Foreskin keratinocyte (primary cell): ENCODE measurements at places on chromosomes 5 and 9. TPM values are rescaled to one million over a fixed set of nuclear protein-coding genes. Genes with fewer than 3 reads are reported as not detected.

DNA sequence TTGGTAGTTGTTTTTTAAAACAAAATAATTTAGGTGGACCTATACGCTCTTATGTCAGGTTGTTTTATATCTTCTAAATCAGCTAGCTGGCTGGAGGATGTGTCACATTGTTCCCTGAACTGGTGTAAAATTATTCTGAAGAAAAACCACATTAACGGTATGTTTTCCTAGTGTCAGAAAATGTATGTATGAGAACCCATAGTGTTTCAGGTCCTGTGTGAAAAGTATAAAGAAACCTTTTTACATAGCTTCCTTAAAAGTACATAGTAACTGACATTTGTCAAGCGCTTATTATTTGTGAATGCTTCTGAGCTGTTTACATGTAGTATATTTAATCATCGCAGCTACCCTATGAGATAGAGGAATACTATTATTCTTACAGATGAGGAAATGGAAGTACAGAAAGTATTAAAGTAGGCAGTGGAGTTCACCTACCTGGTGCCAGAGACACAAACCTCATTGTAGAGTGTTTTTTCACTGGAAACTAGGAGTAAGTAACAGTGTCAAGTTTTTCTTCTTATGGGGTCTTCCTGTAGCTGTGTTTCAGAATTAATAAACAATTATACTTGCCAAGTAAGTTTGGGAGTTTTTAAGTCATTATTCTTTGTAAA lies 10.4 kb upstream of the FAM120AOS start:
- no peak for DNase-seq

- DNase-seq = peak; percentile 66
Observed at GRCh38 chr9:129225815-129226214, 47.8 kb upstream of the IER5L start.

JAKMIP2 gene
- not detected in 2 replicates for total RNA-seq

DNA sequence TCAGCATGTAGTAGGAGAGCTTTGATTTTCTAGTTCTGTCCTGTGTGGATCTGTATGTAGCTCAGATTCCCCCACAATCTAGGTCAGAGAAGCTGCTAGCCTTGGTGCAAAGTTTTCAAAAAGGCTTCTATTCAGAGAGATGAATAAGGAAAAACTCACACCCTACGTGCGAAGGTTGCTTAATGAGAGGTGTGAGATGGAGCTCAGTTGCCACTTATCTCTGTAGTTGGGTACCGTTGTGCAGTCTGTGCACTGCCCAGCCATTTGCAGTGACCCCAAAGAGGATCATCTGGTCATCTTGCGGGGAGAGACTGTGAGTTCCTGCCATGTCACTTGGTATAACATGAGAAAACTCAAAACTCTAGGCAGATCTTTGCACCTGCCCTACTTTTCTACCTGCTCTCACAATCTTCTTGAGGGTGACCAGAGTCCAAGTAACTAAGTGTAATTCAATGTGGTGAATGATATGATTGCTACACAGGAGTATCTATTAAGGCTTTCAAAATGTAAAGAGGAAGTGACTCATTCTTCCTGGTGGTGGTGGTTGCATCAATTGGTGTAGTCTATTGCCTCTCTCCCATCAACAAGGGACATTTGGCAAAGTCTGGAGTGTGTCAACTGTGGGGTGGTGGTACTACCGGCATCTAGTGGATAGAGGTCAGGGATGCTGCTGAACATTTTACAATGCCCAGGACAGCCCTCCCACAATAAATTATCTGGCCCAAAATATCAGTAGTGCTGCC lies 65.2 kb downstream of the TMC1 start:
- peak; percentile 72 for DNase-seq

DNA sequence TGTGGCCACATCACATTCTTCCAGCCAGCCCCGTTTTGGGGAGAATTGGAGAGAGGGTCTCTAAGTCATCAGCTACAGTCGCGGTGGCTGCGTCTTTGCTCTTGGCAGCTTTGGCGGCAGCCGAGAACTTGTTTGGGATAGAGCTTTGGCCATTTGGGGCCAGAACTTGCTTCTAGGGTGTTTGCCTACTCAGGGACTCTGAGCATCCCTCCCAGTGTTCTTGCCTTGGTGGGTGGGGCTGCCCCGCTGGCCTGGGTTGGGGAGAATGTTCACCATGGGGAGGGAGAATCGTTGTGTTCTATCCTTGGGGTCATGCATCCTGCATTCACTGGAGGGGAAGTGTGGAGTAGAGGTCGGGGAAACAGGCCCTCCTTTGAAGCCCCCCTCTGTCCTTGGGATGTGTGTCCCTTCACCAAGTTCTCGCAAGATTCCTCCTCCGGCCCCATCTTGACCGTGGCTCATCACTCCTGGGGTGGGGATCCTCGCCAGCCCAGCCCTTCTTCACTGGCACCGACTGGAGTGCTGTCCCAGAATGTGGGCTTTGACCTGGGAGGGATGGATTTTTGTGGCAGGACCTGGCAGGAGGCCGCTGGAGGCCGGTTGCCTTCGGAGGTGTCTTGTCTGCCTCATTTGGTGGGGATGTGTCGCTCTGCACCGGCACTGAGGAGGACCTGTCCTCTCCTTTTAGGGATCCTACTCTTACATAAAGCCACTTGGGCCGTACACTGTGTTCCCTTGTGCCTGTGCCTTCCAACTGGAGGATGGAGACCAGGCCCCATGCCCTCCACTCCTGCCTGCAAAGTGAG lies 3.5 kb downstream of the PHF2 start:
- DNase-seq = no peak

PCDHA9 gene
- total RNA-seq = not detected in 2 replicates

DNA sequence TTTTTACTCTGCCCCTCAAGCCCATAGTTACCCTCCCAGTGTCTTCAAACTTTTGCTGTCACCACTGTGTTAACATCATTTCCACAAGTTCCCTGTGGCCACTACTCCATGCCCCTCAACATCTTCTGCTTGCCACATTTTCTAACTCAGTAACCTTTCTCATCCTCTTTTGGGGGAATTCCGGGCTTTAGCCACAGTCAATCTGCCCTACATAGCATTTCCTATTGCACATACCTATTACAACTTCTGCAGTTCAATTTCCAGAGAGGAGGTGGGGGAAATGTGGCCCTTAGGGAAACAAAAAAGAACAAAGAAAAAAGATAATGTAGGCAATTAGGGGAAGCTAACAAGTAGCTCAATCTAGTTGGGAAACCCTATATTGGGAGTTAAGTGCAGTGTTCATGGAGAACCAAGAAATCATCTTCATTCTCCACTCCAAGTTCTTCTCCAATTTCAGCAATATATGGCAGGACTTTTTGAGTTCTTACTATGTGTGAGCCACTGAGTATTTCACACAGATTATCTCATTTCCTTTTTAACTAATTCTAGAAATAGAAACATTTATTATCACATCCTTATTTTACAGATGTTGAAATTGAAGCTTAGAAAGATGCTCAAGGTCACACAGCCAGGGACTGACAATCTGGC lies 40.2 kb upstream of the LPAR1 start:
- no peak for DNase-seq

DNA sequence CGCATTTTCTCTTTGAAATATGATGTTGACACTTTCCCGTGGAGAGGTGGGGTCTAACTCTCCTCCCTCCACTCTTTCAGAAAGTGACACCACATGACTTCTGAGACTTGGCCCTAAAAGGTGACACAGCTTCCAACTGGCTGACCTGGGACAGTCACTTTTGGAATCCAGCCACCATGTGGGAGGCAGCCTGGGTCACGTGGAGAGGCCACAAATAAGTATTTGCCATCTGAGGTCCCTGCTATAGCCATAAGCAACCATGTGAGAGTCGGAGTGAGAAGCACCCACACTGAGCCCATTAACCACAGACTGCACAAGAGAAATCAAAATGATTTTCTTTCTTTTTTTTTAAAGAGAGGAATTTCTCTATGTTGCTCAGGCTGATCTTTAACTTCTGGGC lies 4.1 kb upstream of the PHYKPL start:
- DNase-seq = no peak

PSD2 gene
- total RNA-seq = not detected in 2 replicates

DNA sequence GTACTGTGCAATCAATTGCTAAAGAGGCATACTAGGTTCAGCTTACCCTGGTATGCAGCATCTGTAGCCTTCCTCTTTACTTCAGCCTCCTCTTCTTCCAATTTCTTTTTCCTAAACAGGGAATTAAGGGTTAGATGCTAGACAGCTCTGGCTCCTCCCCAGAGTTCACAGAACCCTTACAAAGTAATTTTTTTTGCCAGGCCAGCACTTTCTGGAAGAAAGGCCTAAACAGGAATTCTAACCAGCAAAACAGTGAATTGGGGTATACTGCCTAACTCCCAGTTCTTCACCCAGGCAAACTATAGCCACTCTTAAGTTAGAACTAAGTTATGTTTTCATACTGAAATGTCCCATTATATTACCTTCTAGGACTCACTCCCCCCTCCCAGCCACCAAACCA lies 8.1 kb downstream of the BRD8 start:
- DNase-seq = no peak

GRCh38 chr9:110255463-110256379 lies 586 bp downstream of the TXN start:
- peak; percentile 39 for DNase-seq

NKD2 gene
- 0.11 TPM in 1 of 2 replicates, not detected in the other for total RNA-seq

GRCh38 chr9:122055701-122056100 lies 37.4 kb downstream of the TTLL11 start:
- DNase-seq = no peak

GPR150 gene
- total RNA-seq = 0.07 TPM in 1 of 2 replicates, not detected in the other

DNA sequence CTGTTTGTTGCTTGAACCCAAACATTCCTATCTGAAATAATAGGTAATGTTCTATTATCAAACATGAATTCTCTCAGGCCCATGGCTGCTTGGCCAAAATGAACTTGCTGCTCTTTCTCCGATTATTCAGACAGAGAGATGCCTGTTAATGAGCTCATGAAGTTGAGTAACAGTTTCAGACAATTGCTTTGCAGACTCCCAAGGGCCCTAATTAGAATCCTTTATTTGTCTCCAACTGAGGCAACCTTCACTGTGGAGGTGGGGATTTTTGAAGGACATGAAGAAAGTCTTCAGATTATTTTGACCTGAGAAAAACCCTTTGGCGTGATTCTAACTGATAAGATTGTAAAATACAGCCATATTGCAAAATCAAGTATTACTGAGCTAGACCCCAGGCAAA lies 466.7 kb downstream of the NFIB start:
- DNase-seq = no peak

DNA sequence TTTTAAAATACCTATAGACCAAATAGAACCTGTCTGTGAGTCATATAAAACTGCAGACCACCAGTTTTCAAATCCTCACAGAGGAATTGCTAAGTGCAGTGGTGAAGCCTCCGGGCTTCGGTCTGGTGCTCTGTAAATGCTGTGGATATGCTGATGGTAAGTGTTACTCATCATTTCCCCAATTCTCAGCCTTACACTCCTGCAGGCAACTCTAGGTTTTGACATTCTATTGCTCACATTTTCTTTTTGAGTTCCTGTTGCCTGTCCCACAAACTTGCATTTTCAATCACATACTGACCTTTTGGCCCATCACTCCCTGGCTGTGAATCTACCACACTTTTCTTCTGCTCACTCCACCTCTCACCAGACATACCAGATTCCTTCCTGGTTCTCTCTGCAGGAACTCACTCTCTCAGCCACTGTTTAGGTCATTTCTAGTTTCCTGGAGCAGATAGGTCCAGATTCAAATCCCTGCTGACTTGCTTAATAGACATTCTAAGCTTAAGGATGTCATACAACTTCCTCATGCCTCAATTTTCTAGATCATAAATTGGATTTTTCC lies 192.9 kb downstream of the RAB3C start:
- no peak for DNase-seq

C9orf153 gene
- total RNA-seq = 0.28 TPM in 1 of 2 replicates, not detected in the other

DNA sequence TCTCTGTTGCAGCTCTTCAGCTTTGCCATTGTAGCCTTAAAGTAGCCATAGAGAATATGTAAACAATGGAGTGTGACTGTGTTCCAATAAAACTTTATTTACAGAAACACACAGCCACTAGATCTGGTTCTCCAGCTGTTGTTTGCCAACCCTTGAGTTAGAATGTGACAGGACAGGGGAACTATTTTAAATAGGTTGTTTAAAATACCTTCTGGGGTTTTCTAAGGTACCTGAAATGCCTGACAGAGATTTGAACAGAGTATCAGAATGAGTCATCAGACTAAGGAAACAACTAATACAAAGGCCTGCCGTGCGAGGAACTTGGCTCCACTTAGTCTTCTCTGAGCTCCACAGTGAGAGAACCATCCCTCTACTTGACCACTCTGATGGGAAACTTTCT lies 85.4 kb downstream of the HSD17B4 start:
- DNase-seq = peak; percentile 60

DNA sequence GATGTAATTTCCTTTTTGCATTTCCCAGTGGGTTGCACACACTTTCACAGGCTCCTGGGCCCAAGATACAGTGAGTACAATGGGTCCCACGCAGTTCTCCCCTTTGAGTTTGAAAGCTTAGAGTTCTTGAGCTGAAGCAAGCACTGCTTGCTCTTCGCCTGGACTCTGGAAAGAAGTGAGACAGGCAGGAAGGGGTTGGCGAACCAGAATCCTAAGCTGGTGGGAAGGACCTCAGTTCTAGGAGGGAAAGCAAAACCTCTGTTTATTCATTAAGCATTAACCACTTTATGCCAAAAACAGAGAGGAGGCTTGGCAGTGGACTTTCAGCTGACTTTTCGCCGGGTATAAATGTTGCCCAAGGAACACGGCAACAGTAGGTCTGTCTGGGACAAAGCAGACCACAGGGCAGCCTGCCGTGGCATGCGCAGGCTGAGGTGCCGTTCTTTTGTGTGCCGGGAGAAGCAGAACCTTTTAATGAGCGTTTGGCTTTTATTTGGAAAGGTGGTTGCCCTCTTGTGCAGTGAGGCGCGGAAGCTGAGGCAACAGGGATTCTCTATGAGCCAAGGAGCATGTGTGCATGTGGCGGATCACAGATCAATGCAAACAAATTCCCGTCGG lies 239.9 kb upstream of the PANK3 start:
- DNase-seq = no peak

GRCh38 chr5:137119321-137119720 lies 379.8 kb downstream of the SPOCK1 start:
- DNase-seq = no peak

DNA sequence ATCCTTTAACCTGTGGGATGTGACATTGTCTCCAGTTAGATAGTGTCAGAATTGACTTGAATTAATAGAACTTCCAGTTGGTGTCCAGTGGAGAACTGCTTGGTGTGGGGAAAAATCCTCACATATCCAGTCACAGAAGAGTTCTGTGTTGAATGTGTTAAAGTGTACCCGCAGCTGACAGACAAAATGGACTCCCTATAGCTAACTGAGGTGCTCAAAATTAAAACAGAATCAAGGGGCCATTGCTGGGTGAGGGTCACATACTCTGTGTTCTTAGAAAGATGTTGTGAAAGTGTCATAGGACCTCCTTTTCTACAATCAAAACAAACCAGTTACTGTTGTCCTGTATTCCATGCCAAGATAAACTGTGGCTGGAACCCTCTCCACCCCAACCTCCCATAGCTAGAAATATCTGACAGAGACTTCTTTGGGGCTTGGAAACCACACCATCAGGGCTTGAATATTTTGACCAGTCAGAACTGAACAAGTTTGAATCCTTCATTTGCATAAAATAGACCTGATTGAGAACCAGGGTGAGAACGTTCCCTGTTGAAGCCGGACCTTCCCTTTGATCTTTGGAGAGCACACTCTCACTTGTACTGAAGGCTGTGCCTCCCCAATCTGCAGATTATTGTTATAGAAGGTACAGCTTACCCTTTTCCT lies 164.0 kb upstream of the ZNF608 start:
- no peak for DNase-seq

- DNase-seq = peak; percentile 20
Observed at GRCh38 chr9:69027355-69028097, 8.0 kb upstream of the FXN start.

GRCh38 chr5:969408-969839 lies 39.2 kb upstream of the NKD2 start:
- no peak for DNase-seq
